ENCODE measurements at places on chromosomes 11 and 22.
A peak's percentile ranks its signal among the peaks of the same experiment; 100 is the strongest.

GRCh38 chr11:15893080-15893492 is 463.3 kb downstream of the SOX6 start:
- DNase-seq: no peak

- no peak for DNase-seq
These were observed 113.5 kb downstream of the ARHGAP20 start for GRCh38 chr11:110598725-110599124.

- no peak for DNase-seq
These were observed 21.0 kb upstream of the OR5AK2 start for GRCh38 chr11:56967726-56968125.

- no peak for DNase-seq
These were observed 396 bp downstream of the TEF start for GRCh38 chr22:41382098-41382578.

DNA sequence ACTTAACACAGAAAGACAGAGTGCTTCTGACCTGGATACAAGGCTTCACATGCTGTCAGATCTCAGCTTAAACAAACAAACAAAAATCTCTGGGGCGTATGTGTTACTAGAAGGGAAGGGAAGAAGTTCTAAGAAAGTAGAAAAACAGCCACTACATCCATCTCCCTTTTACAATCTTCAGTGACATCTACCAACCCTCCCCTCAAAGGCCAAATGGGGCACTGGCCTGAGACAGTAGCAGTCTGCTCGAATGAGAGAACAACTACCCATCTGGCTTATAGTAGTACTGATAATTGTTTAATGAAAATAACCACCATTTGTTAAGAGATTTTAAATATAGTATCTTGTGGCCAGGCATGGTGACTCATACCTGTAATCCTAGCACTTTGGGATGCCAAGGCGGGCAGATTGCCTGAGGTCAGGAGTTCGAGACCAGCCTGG is 29.4 kb downstream of the CCDC83 start:
- DNase-seq: no peak

GRCh38 chr11:35419184-35419829 is at the start of gene SLC1A2:
Gene SLC1A2, minus strand, starts transcription at chr11:35419558. Its CDS starts 592 bp downstream, at chr11:35418966.
- no peak for DNase-seq

GRCh38 chr11:116828632-116829524 is 829 bp upstream of the APOC3 start:
- DNase-seq: no peak

DNA sequence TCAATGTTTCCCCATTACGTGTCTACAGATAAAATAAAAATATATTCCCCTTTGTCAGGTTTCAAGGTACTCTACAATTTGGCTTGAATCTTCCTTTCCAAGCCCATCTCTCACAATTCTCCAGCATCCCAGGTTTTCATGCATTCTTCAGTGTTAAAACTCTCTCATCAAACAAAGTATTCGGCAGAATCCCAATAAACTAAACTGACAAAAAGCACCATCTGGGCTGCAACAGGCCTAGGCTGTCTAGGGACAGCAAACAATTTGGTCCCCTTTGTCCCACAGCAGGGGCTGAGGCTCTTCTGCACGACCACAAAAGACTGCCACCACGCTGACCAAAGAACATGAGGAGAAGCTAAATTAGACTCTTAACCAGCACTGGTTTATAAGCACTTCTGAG is 159.4 kb downstream of the CADM1 start:
- DNase-seq: no peak

GRCh38 chr11:120108154-120108784 is 29.6 kb downstream of the TRIM29 start:
- peak; percentile 59 for DNase-seq

DNA sequence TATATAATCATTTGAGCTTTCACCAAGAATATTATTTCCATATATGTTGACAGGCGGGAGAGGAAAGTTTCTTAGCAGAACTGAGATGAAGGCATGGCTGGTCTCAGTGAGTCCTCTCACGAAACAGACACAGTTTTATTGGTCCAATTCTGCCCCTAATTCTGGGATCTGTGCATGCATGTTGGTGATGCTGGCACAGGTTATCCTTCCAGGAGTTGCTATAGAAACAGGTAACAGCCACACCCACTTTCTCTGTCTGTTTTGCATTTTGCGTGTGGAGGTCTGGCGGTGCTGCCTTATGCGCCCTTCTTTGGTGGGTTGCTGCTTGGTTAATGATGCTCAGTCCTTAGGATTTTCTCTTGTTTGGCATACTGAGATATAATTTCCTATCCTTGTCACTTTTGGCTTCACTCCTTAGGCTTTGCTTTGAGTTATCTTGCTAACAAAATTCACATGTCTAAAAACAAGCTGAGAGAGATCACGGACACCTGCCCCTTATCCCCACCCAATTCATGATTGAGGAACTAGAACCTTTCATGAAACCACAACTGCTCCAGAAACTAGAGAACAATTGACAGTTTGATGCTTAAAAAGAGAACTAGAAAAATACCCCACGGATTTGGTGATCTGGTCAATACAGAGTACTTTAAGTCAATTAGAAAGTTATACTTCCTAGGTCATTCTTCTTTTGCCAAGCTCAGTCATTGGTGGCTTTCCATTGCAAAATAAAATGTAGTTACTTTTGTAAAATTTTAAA is 189.3 kb downstream of the FAT3 start:
- no peak for DNase-seq

GRCh38 chr22:38415561-38416321 is 39.3 kb downstream of the KCNJ4 start:
- no peak for DNase-seq

- DNase-seq: no peak
These were observed 117.3 kb downstream of the RASSF10 start for GRCh38 chr11:13126430-13126829.

DNA sequence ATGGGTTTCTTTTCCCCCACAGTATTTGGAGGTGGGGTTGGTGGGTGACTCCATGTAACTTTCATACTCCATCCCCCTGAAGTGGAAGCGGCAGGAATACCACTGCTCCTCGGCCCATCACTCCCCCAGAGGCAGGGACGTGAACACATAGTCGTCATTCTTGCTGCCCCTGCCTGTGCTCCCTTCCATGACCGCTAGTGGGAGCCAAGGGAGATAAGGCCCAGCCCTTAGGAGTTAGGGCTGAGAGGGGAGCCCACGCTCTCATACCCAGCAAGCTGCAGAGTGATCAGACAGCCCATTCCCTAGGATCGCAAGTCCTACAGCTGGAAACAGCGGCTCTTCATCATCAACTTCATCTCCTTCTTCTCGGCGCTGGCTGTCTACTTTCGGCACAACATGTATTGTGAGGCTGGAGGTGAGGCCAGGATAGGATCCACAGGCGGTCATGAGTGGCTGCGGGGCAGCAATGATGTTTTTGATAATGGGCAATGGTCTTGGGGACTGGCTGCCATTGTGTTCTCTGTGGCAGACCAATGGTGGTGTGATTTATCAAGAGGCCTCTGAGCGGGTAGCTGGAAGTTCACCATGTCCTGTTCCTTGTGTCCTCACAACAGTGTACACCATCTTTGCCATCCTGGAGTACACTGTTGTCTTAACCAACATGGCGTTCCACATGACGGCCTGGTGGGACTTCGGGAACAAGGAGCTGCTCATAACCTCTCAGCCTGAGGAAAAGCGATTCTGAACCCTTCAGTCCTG is 15.9 kb downstream of the RHOG start:
- peak; percentile 70 for DNase-seq

DNA sequence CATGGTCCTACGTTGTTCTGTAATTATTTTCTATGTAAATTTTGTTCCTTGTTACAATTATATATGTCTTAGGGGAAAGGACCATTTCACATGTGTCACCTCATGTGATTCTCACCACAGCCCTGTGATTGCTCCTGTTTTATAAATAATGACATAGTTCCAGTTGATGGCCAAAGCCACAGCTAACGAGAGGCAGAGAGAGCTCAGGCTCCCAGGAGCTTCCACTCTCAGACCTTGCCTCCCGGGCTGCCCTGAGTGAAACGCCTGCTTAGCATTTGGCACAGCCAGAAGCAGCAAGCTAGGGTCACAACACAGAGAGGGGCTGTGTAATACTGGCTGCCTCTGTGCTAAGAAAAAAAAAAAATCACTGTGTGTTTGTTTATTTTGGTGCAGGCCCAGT is 5.9 kb downstream of the TMEM121B start:
- DNase-seq: no peak

DNA sequence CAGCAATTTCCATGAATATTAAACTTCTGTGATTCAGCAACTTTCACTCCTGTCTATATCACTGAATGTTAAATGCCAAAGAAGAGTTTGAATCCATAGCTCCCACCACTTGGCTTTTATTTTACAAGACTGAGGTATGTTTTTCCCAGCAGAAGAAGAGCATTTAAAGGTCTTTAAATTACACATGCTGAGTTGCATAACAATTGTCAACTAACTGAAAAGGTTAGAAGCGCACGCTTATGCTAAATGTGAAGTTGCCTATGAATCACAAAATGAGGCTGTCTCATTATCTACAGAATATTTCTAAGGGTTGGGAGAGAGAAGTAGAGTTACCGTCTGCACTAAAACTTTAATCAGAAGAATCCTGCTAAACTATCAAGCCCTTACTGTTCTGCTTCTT is 1086.3 kb downstream of the FAM181B start:
- DNase-seq: no peak

DNA sequence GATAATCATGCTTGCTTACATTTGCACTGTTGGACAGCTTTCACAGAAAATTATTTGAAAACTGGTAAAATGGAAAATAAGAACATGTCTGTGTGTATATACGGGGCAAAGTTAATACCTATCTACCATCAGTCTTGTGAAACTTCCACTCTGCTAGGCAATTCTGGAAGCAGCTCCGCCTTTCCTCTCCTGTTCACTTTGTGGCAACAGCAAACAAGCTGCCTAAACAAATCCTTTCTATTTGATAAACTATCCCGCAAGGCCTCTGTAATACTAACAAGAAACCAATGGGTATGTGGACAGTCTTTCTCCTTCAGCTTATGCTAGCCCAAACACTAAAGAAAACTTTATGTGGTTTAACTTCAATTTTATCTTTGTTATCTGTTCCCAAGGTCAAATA is 39.2 kb upstream of the RAPSN start:
- no peak for DNase-seq

DNA sequence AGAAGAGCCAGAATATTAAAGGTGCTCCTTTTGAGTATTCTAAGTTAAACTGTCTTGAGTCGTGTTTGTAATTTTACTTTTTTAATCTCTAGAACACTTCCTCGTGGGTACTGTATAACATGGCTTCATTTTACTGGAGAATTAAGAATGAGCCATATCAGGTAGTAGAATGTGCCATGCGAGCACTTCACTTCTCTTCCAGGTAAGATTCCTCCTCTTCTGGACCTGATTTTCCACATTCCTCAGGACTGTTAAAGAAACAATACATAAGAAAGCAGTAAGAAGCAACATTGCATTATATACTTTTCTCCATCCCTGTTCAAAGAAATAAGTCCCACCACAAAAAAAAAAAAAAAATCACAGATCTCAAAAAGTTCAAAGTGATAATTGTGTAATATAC is 37.9 kb downstream of the TTC17 start:
- DNase-seq: no peak

DNA sequence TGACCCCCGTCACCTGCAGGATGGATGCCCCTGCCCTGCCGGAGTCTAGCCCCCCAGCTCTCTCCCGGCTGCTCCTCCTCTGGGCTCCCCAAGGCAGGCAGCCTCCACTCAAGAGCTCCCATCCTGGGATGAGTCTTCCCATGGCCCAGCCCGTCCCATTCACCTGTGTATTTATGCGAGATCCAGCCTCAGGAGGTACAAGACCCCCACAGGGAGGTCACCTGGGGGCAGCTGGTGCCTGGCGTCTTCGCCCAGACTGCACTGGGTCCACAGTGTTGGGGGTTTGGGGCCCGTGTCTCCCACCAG is 43.0 kb upstream of the ZC3H12C start:
- no peak for DNase-seq

GRCh38 chr22:23473901-23474300 is 106.2 kb downstream of the IGLL1 start:
- DNase-seq: no peak

DNA sequence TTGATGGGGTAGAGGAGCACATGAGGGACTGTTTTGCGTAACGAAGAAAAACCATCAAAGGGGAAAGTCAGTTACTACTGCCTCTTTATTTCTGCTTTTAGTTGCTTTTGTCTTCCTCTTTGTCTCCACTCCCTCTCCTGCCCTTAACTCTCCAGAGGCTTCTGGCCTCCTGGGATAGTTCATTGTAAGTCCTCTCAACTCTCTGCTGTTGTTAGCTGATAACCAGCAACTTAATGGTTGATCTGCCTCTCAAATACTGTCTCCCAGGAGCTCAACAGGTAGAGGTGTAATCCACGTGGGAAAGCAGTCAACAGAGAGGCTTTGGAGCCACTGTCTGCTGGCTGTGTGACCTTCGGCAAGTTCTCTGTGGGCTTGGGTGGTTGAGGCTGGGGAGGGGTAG is 47.3 kb downstream of the CCDC81 start:
- no peak for DNase-seq

DNA sequence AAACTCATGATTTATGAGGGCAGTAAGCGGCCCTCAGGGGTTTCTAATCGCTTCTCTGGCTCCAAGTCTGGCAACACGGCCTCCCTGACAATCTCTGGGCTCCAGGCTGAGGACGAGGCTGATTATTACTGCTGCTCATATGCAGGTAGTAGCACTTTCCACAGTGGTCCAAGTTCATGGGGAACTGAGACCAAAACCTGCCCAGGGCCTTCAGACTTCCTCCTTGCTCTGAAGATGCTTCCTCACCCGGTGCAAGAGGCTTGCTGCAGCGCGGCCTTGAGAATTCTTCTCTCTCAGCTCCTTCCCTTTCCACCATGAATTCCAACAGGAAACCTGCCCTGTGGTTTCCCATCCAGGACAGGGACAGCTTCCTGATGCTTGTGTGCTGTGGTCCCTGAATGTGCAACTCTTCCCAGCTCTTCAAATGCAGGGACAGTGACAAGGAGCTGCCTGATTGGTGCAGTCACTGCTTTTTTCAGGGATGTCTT is 53.9 kb downstream of the GGTLC2 start:
- DNase-seq: no peak

- DNase-seq: peak; percentile 22
These were observed at the start of gene RASD2 for GRCh38 chr22:35540595-35541253. Gene RASD2, plus strand, starts transcription at chr22:35540831. Its CDS starts 5,979 bp downstream, at chr22:35546810.

- DNase-seq: no peak
These were observed 419.8 kb upstream of the LRRC4C start for GRCh38 chr11:41879214-41879613.
